IMR-90 (cell line): ENCODE measurements at places on chromosomes 1 and 21. TPM values are rescaled to one million over a fixed set of nuclear protein-coding genes. Genes with fewer than 3 reads are reported as not detected.

The PDPN gene
- not detected in 2 replicates for total RNA-seq

The FOXD3 gene
- total RNA-seq, result not detected in 2 replicates

The MYOC gene
- total RNA-seq, result not detected in 2 replicates

The CLCA2 gene
- total RNA-seq, result under 0.01 and 0.18 TPM in 2 replicates

The CACNA1S gene
- not detected in 2 replicates for total RNA-seq

The FCRL6 gene
- total RNA-seq, result not detected in 2 replicates

The UQCRHL gene
- total RNA-seq, result 1.4 and 2.8 TPM in 2 replicates

The NECTIN4 gene
- under 0.01 and 0.18 TPM in 2 replicates for total RNA-seq

The TSPAN2 gene
- 0.18 and 0.83 TPM in 2 replicates for total RNA-seq

The RGSL1 gene
- total RNA-seq, result not detected in 2 replicates

The VSIG8 gene
- total RNA-seq, result not detected in 2 replicates

The LELP1 gene
- not detected in 2 replicates for total RNA-seq

The MANEAL gene
- 0.28 and 0.54 TPM in 2 replicates for total RNA-seq

The CAMK1G gene
- total RNA-seq, result 0.72 and 0.83 TPM in 2 replicates

The SPRR5 gene
- total RNA-seq, result not detected in 2 replicates

The TMEM39B gene
- 4.4 and 6.5 TPM in 2 replicates for total RNA-seq

The SMCP gene
- not detected in 2 replicates for total RNA-seq

The BTBD8 gene
- 2.0 and 3.6 TPM in 2 replicates for total RNA-seq

The IGSF9 gene
- not detected in 2 replicates for total RNA-seq

The LMOD1 gene
- total RNA-seq, result 44.4 and 53.2 TPM in 2 replicates

The HDGF gene
- 94.6 and 145 TPM in 2 replicates for total RNA-seq

The PTPN22 gene
- total RNA-seq, result 0.18 and 0.28 TPM in 2 replicates

The GNAT2 gene
- total RNA-seq, result 0.28 and 0.36 TPM in 2 replicates

The WNT2B gene
- total RNA-seq, result 0.54 and 0.56 TPM in 2 replicates

The CDA gene
- 0.90 and 1.4 TPM in 2 replicates for total RNA-seq

The FMO2 gene
- total RNA-seq, result under 0.01 TPM in 2 replicates

The CRABP2 gene
- total RNA-seq, result 6.1 and 6.3 TPM in 2 replicates

The LCE1C gene
- not detected in 2 replicates for total RNA-seq

The KRTAP13-2 gene
- total RNA-seq, result not detected in 2 replicates

The GCSAML gene
- not detected in 2 replicates for total RNA-seq

The NCDN gene
- total RNA-seq, result 9.7 and 10.0 TPM in 2 replicates

The LCE2B gene
- not detected in 2 replicates for total RNA-seq

The ITLN2 gene
- not detected in 2 replicates for total RNA-seq

The GSTM2 gene
- total RNA-seq, result 6.9 and 10.2 TPM in 2 replicates
